ENCODE measurements at places on chromosomes 11 and 22.

GRCh38 chr22:49657275-49657973, 170.2 kb downstream of the BRD1 start:
- peak; percentile 55 for DNase-seq

- no peak for DNase-seq
These were observed 205.6 kb downstream of the MAML2 start for GRCh38 chr11:96137373-96137772.

DNA sequence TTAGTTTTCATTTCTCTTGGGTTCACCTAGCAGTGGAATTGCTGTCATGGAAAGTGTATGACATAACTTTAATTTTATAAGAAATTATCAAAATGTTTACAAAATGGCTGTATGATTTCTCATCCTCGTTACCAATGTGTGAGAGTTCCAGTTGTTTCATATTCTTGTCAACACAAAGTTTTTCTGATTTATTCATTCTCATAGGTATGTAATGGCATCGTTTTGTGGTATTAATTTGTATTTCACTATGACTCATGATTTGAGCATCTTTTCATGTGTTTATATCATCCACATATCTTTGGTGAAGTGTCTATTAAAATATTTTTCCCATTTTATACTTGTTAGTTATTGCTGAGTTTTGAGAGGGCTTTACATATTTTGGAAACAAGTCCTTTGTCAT, 5.5 kb downstream of the FAM111B start:
- DNase-seq = no peak

- no peak for DNase-seq
These were observed 97.1 kb upstream of the SYT13 start for GRCh38 chr11:45383224-45383623.

GRCh38 chr11:35523861-35524260, 1.6 kb downstream of the PAMR1 start:
- no peak for DNase-seq

DNA sequence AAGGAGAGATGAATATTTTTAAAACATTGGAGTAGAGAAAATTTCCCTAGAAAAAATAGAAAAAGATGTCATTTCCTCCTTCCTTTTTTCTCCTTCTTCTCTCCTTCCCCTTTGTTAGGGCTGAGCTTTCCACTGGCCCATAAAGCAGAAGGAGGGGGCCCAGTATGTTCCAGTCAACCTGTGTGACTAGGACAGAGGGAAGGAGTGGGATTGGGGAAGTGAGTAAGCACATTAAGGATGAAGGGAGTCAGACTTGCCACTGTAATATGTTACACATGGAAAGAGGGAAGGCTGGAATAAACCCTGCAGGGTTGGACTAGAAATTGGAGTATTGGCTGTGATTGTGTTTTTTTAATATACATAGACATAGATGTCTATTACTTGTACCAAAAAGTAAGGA, 20.1 kb upstream of the SPINDOC start:
- DNase-seq = no peak

- no peak for DNase-seq
These were observed 87.5 kb downstream of the RTL6 start for GRCh38 chr22:44410451-44410991.

- no peak for DNase-seq
These were observed 23.3 kb downstream of the TSPAN32 start for GRCh38 chr11:2325123-2325522.

DNA sequence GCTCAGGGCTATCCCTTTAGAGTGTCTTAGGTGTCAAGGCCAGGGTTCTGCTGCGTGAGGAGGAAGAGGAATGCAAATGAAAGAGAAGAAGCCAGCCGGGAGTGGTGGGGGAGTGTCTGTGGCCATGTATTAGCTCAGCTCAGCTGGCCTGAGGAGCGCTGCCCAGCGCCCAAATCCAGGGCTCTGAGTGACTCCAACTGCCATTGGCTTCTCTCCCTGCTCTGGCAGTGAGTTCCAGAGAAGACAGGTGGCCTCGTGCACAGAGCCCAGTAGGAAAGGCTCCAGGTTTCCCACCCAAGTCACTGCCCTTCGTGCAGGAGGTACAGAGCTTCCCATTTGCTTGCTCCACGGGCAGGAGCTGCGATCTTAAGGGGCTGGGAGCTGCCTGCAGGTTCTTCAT, 302.0 kb downstream of the KIRREL3 start:
- DNase-seq = no peak

DNA sequence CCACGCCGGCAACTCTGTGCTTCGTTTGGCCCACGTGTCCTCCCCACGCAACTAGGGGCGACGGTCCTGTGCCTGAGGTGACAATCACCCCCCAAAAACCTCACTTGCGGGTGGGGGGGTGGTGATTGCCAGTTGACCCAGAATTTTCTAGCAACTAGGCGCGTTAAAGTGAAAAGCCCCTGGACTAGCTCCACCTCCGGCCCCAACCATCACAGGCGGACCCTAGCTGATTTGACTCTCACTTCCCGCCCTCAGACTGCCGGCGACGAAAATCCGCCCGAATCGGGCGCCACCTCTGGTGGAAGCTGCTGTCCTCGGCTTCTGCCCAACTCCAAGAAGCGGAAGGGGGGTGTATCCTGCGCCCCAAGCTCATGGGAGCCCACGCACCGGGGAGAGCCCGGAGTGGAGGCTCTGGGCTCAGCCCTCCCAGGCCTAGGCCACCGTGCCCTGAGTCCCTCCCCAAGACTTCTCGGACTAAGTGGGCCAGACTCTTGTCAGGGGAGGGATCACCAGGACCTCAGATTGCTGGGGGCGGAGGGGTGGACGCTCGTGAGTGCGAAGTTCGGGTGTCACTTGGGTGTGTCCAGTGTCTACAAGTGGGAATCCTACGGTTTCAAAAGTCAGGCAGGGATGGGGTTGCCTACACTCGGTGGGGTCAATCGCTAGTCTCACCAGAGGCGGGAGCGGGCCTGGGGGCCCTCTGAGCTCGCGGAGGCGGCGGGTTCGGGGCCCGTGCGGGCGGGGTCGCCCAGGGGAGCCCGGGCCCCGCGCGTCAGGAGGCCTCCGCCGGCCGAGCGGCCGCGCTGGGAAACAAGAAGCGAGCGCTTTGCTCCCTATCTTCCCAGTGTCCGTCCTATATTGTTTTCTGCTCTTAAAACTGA, 12.3 kb downstream of the PAX6 start:
- no peak for DNase-seq

DNA sequence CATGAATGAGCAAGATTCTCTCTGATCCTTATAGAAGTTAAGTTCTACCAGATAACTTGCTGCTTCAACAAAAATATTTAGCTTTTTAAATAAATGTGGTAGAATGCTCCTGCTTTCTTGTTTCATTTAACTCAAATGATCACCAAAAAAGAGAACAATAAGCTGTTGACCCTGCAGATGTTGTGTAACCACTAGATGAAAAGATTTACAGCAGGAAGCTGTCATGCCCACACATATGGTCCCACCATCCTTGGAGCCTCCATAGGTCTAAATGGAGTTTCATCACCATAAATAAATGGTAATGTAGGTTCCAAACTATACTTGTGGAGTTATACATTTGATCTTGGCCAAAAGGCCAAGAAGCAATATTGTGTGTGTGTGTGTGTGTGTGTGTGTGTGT, 118.8 kb downstream of the RRAS2 start:
- no peak for DNase-seq

DNA sequence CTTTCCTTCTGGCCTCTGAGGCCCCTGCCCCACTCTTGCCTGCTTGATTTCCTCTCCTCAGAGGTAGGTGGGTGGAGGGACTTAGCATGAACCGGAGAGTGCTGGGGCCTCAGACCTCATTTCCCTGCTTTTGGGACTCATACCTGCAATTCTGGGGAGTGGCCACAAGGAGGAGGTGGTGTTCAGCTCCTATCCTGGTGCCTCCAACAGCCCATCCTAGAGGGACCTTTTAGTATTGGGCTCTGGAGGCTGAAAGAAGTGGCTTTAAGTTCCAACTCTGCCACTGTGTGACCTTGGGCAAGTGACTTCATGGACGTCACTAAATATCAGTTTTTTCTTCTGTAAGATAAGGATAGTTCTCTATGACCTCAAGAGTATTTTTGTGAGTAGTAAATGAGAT, 98.6 kb downstream of the KIAA1671 start:
- no peak for DNase-seq

GRCh38 chr11:86414032-86414431, 39.3 kb downstream of the CCDC81 start:
- DNase-seq = no peak

GRCh38 chr11:2097356-2097997, 41.7 kb downstream of the IGF2 start:
- no peak for DNase-seq

GRCh38 chr22:41021061-41021612, 70.0 kb downstream of the RBX1 start:
- no peak for DNase-seq

- DNase-seq = no peak
These were observed 3.1 kb downstream of the BIK start for GRCh38 chr22:43113526-43114251.

- no peak for DNase-seq
These were observed 65.6 kb upstream of the CLMP start for GRCh38 chr11:123260511-123261211.

DNA sequence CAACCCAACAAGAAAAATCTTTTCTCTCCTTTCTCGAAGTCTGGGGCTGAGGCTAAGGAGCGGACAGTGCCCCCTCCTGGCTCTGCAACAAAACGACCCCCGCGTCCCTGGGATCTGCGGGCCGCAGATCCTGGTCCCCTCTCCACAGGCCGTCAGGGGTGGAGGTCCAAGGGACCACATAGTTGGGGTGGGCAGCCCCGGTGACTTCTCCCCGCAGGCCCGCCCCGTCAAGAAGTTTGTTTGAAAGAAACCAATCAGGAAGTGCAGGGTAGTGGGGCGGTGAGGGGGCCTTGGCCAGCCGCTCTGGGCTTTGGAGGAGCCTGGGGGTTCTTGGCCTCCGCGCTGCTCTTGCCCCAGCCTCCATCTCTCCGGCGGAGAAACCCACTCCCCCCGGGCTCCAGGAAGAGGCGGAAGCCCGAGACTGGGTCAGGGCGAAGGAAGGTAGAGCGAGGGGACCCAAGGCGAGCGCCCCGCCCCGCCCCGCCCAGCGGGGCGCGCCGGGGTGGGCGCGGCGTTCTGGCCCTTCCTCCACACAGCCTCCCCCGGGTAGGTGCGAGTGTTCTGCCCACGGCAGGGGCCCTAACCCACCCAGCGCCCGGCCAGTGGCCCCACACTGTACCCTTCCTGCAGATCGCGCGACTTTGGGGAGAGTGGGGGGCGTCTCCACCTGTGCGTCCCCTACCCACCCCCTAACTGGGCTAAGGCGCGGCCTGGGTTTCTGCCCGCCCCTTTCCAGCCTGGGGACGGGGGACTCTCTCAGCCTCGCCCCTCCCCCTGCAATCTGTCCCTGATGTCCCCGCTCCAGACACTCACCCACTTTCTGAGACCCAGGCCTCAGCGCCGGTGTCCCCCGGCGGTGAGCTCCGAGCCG, 1.3 kb downstream of the TP53I11 start:
- DNase-seq = no peak

- no peak for DNase-seq
These were observed 83.8 kb downstream of the CACNA1I start for GRCh38 chr22:39654131-39654926.

GRCh38 chr22:50547263-50547985, 1.7 kb downstream of the KLHDC7B start:
- DNase-seq = no peak

- no peak for DNase-seq
These were observed 90.5 kb downstream of the UBASH3B start for GRCh38 chr11:122746050-122746478.

DNA sequence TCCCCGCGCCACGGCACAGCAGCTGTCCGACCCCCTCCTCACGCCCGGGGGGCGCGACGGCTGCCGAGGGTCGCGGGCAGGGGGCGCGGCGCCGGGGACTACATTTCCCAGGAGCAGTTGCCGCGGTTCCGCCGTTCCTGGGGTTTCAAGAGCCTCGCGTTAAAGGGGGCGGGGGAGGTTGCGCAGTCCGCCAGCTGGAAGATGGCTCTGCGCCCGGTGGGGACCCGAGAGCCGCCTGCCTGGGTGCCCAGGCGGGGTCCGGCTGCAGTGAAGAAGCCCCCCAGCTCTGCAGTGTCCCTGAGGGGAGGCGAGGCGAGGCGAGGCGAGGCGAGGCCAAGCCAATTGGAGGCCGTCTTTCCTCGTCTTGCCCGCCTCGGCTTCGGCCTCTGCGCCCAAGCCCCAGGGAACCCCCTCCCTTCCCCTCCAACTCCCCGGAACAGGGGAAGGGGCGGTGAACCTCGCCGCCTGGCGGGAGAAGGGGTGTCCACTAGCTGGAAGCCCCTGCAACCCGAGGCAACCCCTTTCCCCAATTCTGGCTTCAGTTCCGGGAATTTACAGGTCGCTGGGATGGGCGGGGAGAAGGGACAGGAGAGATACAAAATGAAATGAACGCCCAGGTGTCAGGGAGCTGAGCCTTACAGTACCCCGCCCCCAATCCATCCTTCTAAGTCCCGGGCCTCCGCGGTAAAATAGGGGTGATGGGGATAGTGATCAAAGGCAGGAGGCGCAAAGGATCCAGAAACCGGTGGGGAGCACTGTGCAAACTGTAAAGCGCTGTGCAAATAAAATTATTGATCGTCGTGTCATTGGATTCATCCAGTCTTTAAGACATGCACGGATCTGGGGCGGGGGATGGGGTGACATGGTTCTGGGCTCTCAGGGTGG, 5.2 kb upstream of the GCAT start:
- DNase-seq = no peak

GRCh38 chr11:72231396-72232259, 7.1 kb downstream of the INPPL1 start:
- no peak for DNase-seq

DNA sequence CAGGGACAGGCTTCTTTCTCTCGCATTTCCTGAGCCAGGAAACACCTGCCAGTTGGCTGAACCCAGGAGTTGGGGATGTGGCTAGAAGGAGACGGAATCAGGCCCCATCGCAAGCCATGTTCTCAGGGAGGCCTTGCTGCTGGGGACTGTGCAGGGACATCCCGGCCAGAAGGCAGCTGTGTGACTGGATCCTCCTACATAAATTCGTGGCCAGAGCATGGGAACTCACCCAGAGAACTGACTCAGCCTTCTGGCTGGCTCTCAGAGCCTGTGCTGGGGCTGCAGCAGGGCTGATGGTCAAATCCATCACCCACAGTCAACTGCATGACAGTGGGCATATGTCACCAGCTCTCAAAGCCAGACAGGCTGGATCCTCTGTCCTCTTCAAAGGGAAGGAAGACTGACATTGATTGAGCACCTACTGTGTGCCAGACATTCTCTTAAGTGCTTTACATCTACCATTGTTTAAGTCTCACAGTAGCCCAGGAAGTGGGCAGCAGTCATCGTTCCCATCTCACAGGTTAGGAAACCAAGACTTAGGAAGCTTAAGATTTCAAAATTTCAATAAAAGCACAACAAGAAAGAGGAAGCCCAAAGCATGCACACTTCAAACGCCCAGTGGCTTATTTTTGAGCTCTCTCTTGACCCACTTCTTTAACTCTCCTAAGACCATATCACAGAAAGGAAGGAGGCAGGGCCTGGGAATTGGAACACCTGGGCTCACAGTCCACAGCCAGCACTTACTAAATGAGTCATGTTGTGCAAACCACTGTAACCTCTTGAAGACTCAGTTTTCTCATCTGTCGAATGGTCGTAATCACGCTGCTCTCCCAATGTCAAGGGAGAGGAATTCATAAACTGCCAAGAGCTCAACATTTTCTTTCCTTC, 30.9 kb upstream of the CACNG2 start:
- DNase-seq = no peak

GRCh38 chr22:48536541-48537342, 1290.9 kb downstream of the BRD1 start:
- DNase-seq = no peak

GRCh38 chr11:83945976-83946375, 659.8 kb upstream of the CCDC90B start:
- DNase-seq = no peak
